Mesenchymal stem cell (in vitro differentiated cells and primary cell): ENCODE measurements at places on chromosomes 16 and 17.

GRCh38 chr17:44786551-44787081 is 27.8 kb downstream of the ADAM11 start:
- DNase-seq: no peak

- peak; percentile 54 for DNase-seq
Observed at GRCh38 chr17:78915872-78916632, 9.1 kb downstream of the TIMP2 start.

DNA sequence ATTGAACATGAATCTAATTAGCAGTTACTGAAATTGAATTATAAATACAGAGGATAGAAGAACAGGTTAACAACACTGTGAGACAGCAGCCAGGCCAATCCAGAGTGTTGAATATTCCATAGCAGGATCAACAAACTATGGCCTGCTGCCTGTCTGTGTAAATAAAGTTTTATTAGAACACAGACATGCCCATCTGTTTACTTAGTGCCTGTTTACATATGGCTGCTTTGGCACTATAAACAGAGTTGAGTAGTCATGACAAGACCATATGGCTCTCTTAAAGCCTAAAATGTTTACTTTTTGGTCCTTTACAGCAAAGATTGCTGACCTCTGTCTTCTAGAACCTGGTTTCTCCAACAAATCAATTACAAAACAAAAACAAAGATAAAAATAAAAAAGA is 115.4 kb upstream of the CDC42EP4 start:
- DNase-seq: peak; percentile 54

GRCh38 chr17:8701754-8702153 is 42.9 kb downstream of the CCDC42 start:
- no peak for DNase-seq

- no peak for DNase-seq
Observed at GRCh38 chr17:29800457-29800856, 129.6 kb downstream of the SSH2 start.

- DNase-seq: peak; percentile 6
Observed at GRCh38 chr17:73646409-73647300, 2.4 kb upstream of the SDK2 start.

- no peak for DNase-seq
Observed at GRCh38 chr16:9002042-9002441, 38.3 kb upstream of the USP7 start.

- DNase-seq: no peak
Observed at GRCh38 chr16:85773044-85773443, 22.1 kb upstream of the C16orf74 start.

- no peak for DNase-seq
Observed at GRCh38 chr17:8314797-8315763, 5.0 kb downstream of the ARHGEF15 start.

DNA sequence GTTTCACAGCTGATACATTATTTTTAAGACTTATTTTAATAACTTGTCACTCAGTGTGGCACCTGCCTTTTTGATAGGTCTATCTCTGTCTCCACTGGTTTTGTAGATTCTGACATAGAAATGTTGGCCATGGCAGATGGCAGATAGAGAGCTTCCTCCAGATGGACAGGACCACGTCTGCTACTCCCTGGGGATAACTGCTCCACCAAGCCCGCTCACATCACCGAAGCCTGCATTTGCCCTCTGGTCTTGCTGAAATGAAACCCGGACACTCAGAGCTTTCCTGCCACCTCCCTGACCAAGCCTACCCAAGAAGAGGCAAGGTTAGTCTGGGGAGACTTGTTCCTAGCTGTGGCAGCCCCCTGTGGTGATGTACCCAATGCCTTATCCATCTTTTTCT is 16.4 kb upstream of the HAP1 start:
- no peak for DNase-seq

GRCh38 chr16:78985716-78986605 is 614.6 kb downstream of the MAF start:
- DNase-seq: peak; percentile 6

DNA sequence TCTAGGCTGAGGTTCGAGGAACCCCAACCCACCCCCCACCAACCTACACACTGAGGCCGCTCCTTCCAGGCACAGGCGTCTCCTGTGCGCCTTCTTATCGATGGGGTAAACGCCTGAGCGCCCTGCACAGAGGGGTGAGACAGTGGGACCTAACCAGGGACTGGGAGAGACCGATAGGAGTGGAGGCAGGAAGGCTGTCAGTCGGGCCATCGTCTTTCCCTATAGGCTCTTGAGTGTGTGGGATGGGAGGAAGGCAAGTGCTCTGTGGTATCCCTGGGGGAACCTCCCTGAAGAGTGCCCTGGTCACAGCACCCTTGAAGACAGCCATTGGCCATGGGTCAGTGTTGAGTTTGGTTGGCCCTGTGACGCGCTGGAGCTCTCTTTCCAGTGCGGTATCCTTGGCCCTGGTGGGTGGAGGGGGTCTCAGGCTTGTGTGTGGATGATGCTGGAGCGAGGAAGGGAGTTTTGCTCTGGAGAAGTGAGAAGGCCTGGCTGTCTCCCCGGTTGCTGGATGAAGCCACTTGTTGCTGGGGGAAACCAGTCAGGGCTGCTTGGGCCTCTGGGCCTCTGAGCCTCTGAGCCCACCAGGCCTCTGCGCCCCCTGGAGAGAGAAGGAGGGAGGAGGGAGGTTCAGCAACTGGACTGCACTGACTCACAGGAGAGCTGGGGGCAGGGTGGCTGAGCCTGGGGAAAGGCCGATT is 1.7 kb downstream of the GPRC5C start:
- DNase-seq: no peak

DNA sequence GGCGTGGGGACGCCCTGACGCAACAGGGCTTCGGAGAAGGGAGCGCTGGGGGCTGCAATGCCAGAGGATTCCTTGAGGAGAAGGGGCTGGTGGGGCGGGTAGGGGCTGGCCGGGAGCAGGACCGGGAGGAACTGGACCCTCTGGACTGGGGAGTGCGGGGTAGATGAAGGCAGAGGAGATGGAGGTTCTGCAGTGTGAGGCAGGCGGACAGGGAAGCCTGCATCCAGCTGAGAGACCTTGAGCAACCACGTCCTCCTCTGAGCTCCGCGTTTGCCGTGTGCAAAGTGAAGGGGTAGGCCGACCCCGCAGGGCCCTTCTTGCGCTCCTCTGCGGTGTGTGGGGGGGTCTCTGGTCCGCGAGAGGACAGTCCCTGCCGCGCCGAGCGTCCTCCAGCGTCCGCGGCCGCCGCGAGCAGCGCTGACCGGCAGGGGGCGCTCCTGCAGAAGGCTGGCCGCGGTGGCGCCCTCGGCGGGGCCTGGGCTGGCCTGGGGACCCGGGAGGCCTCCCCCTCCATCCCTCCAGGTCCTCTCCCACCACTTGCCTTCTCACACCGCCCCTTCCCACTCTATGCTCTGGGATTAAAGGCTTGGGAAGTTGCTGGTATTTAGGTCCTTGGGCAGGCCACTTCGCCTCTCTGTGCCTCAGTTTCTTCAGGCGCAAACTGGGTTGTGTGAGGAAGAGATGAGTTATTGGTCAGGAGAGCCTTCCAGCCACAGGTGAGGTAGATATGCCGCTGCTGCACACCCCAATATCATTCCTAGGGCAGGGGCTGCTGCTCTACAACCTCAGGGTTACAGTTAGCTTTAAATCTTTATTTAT is 9.6 kb upstream of the WNT9B start:
- no peak for DNase-seq

GRCh38 chr17:65629234-65629690 is 67.8 kb upstream of the AXIN2 start:
- peak; percentile 74 for DNase-seq

- DNase-seq: no peak
Observed at GRCh38 chr16:30521873-30522641, 4.3 kb downstream of the ZNF768 start.

- DNase-seq: no peak
Observed at GRCh38 chr17:1766382-1767135, 4.7 kb downstream of the SERPINF1 start.

DNA sequence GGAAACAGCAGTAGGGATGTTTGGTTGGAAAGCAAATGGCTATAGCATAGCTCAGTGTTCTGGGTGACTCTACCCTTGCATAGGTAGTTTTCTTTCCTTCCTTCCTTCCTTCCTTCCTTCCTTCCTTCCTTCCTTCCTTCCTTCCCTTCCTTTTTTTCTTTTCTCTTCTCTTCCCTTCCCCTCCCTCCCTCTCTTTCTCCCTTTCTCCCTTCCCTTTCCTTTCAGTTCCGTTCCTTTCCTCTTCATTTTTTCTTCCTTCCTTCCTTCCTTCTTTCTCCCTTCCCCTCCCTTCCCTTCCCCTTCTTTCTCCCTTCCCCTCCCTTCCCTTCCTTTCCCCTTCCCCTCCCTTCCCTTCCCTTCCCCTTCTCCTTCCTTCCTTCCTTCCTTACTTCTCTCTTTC is 31.3 kb downstream of the GDE1 start:
- no peak for DNase-seq

GRCh38 chr16:71645450-71645849 is 19.5 kb downstream of the MARVELD3 start:
- peak; percentile 26 for DNase-seq

GRCh38 chr17:38554430-38555350 is 51.1 kb downstream of the SRCIN1 start:
- no peak for DNase-seq

- DNase-seq: peak; percentile 85
Observed at GRCh38 chr16:89917773-89918452, 749 bp upstream of the MC1R start.

- no peak for DNase-seq
Observed at GRCh38 chr17:32498391-32498790, 11.6 kb downstream of the CDK5R1 start.

DNA sequence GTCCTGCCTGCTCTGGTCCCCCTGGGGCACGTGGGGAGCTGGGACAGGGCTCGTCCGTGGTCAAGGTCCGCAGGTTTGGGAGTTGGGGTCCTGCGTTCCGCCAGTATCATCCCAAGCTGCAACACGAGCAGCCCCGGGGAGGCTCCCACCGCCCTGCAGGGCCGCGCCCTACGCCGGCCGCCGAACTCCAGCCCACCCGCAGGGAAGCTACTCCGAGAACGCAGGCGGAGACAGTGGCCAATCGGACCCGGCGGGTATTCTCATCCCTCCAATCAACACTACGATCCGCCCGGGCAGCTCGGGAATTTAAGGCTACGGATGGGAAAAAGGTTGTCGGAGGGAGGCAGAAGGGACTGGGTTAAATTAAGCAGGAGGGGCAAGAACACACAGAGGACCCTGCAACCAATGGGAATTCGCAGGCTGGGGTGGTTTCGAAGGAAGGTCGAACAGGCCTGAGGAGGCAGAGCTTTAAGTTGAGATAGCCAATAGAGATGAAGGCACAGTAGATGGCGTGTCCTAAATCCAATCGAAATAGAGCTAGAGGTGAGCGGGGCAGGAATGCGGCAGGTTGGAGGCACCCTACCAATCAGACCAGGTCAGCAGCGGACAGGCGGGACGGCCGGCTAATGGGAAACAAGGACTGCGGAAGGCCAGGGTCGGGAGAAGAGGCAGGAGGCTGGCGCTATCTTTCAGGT is 626 bp downstream of the SPAG7 start:
- peak; percentile 100 for DNase-seq

GRCh38 chr16:11719762-11720161 is 22.9 kb downstream of the TXNDC11 start:
- no peak for DNase-seq

GRCh38 chr16:56679818-56680217 is 2.5 kb upstream of the MT1X start:
- no peak for DNase-seq

GRCh38 chr16:81148277-81148676 is 52.1 kb upstream of the GCSH start:
- DNase-seq: no peak

GRCh38 chr17:68595496-68595895 is 5.7 kb downstream of the FAM20A start:
- no peak for DNase-seq

DNA sequence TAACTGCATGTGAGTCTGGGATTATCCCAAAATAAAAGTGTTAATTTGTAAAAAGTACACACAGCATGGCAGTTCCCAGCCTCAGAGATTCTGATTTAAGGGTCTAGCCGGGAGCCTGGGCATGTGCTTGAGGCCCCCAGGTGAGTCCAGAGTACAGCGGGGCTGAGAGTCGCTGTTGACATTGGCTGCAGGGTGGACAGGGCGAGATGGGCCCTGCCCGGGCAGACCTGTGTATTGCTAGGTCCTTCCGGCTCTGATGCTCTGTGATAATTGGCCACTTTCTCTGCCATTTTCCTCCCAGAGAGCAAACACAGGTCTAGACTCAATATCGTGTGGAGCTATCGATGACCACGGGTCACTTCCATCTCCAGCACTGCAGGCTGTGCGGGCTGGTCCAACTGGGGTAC is 73.6 kb downstream of the ABCC6 start:
- no peak for DNase-seq

- no peak for DNase-seq
Observed at GRCh38 chr17:61774724-61775123, 88.6 kb downstream of the BRIP1 start.

- no peak for DNase-seq
Observed at GRCh38 chr16:83733301-83733700, 74.5 kb upstream of the HSBP1 start.

DNA sequence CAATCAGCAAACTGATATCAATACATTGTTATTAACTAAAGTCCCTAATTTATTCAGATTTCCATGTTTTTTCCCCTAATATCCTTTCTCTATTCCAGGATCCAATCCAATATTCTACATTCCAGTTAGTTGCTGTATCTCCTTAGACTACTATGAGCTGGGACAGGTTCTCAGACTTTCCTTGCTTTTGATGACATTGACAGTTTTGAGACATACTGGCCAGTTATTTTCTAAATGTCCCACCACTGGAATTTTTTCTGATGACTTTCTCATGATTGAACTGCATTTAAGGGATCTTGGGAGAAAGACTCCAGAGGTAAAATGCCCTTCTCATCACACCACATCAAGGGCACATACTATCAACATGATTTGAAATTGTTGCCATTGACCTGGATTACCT is 177.1 kb upstream of the MAF start:
- DNase-seq: no peak

GRCh38 chr16:2337431-2338296 is 2.9 kb downstream of the ABCA3 start:
- DNase-seq: no peak

GRCh38 chr17:46818316-46818928 is at the start of gene WNT3:
TSS of gene WNT3 (minus strand) at chr17:46818692. CDS start at chr17:46818597, 95 bp downstream.
- DNase-seq: no peak

DNA sequence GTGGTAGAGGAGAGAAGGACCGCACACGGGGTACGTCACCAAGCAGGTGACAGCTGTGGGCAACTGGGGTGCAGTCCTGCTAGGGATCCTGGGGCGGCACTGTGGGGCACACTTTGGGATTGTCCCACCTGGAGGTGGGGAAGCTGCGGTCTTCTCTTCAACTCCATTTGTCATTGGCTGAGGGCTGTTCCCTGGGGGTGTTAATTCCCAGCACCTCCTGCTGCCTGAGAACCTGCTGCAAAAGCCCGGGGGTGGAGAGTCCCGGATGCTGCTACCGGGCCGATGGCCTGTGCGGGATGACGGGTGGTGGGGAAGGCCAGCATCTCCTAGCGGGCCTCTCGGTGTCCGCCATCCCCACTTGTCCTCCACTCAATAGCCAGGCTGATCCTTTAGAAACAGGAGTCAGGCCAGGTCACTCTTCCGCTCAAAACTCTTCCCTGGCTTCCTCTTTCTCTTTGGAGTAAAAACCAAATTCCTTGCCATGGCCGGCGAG is 100.2 kb downstream of the CYLD start:
- DNase-seq: no peak

- no peak for DNase-seq
Observed at GRCh38 chr17:56887105-56887504, 26.7 kb downstream of the TRIM25 start.
